Stimulated activated CD8-positive, alpha-beta memory T cell treated with anti-CD3 and anti-CD28 coated beads, Interleukin-4, amount 100 ng/mL, for 1 hour (primary cell): ENCODE measurements at places on chromosomes 7 and 10.

DNA sequence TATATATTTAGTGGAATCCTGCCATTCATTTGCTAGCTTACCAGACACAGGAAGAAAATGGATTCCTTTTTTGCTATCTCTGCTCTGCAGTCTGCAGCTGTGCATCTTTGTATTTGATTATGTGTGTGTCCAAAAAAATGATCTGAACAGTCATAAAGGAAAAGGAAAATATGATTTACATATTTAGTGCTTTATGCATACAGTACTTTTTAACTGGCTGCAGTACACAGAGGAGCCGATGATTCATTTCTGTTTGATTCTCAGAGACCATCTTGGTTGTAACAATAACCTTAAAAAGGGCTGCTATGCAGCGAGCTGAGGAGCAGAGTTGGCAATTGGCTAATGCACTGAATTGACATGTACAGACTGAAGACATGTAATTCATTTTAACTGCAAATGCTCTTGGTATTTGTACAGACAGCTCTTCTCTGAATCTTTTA lies 151.3 kb upstream of the FZD1 start:
- DNase-seq, result no peak

GRCh38 chr7:29990931-29991330 lies 1.3 kb upstream of the SCRN1 start:
- DNase-seq, result no peak

- DNase-seq, result no peak
Measured at GRCh38 chr10:20489961-20490360, 407.1 kb downstream of the NEBL start.

DNA sequence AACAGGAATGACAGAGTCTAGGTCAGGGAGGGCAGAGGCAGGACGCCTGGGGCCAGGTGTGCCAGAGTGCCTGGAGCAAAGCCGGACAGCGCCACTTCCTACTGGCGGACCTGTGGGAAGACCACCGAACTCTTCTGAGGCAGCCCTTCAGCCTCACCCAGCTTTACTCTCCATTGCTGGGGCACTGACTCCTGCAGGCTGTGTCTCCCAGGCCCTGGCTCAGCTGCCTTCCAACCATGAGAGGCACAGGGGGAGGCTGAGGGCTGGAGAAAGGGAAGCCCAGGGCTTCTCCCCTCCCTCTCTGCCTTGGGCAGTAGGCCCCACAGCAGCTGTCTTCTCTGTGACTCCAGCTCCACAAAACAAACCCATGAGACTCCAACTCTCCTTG lies 139.6 kb upstream of the UNC5B start:
- DNase-seq, result no peak

DNA sequence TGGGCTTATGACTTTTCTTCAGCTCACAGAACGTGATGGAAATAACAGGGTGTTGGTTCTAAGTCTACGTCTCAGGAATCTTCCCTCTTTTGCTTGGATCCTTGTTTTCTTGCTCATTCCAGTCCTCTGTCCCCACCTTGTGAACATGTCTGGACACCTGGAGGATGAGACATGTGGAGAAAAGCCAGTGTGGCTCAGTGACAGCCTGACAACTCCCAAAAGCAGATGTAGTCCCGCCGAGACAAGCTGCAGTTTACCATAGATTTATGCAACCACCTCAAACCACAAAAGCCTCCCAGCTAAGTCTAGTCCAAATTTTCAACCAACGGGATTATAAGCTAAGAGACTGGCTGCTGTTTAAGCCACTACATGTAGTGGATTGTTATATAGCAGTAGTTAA lies 476.1 kb downstream of the SH2D4B start:
- DNase-seq, result no peak

DNA sequence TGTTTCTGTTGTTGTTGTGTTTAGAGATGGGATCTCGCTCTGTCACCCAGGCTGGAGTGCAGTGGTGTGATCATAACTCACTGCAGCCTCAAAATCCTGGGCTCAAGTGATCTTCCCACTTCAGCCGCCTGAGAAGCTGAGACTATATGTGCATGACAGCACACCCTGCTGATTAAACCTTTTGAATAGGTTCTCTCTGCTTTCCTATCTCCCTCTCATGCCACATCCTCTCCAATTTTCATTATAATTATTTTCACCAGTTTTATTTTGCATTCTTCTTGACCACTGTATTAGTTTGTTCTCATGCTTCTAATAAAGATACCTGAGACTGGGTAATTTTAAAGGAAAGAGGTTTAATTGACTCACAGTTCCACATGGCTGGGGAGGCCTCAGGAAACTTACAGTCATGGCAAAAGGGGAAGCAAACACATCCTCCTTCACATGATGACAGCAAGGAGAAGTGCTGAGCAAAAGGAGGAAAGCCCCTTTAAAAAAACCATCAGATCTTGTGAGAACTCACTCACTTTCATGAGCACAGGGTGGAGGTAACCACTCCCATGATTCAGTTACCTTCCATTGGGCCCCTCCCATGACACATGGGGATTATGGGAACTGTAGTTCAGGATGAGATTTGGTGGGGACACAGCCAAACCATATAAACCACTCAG lies 12.9 kb downstream of the AGK start:
- no peak for DNase-seq

- DNase-seq, result no peak
Measured at GRCh38 chr7:132311733-132312132, 264.5 kb downstream of the PLXNA4 start.

DNA sequence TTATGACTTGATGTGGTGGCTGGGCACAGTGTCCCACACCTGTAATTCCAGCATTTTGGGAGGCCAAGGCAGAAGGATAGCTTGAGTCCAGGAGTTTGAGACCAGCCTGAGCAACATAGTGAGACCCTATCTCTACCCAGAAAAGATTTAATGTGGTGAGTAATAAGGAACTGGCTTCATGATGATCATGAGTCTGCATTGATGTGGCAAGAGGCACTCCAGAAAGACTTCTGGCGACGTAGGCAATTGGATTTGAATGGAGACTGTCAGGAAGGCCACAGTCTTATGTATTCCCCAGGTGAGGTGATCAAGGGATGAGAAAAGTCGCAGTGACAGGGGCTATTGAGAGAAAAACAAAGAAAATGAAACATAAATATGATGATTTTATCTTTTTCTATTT lies 138.0 kb downstream of the CACNB2 start:
- DNase-seq, result no peak

GRCh38 chr7:1062296-1063294 lies 18.2 kb downstream of the GPR146 start:
- DNase-seq, result no peak

GRCh38 chr10:77441353-77442166 lies 196.0 kb downstream of the KCNMA1 start:
- no peak for DNase-seq

GRCh38 chr7:79361214-79361613 lies 92.3 kb downstream of the MAGI2 start:
- DNase-seq, result no peak

GRCh38 chr10:102322914-102323313 lies 72.6 kb upstream of the NFKB2 start:
- no peak for DNase-seq

DNA sequence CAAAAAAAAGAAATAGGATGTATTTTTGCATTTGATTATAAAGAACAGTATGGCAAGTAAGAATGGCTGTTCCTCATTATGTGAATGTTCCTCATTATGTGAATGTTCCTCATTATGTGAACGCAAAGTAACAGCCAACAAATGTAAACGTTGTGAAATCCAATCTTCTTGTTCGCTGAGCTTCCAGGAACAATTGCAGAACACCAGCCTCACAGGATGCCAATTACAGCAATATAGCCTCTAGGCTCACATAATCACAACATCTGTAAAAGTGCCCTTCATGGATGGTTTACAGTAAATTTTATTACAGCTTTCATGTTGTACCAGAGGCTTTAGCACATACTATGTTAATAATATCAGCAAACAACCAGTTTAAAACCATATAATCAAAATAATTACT lies 71.6 kb downstream of the THSD7A start:
- no peak for DNase-seq

- DNase-seq, result no peak
Measured at GRCh38 chr7:66939325-66939724, 18.3 kb downstream of the TMEM248 start.

DNA sequence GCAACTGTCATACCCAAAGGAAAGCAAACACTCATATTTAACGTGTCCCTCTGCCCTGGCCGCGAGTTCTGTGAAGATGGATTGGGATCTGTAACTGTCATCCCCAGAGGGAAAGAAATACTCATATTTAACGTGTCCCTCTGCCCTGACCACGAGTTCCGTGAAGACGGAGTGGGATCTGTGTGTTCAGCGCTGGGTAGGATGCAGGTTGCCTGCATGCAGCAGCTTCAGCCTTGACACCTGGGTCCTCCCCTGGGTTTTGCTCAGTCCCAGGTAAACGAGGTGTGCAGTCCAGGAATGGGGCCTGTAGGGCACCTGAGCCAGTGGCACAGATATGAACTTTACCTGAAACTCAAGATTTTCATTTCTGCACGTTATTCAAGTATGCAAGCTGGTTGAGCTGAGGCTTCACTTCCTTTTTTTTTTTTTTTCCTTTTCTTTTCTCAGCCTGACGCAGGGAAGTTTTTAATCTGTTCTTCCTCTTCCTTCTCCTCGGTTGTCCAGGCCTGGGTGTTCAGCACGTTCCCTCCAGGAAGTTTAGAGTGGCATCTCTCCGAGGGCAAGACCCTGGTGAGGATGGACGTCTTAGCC lies 159.0 kb upstream of the SHH start:
- DNase-seq, result no peak

- no peak for DNase-seq
Measured at GRCh38 chr10:132016514-132016913, 34.8 kb upstream of the BNIP3 start.

GRCh38 chr7:105530126-105530525 lies 1.9 kb upstream of the RINT1 start:
- no peak for DNase-seq
